ENCODE measurements at places on chromosomes 1 and 21.
A peak's percentile ranks its signal among the peaks of the same experiment; 100 is the strongest.

DNA sequence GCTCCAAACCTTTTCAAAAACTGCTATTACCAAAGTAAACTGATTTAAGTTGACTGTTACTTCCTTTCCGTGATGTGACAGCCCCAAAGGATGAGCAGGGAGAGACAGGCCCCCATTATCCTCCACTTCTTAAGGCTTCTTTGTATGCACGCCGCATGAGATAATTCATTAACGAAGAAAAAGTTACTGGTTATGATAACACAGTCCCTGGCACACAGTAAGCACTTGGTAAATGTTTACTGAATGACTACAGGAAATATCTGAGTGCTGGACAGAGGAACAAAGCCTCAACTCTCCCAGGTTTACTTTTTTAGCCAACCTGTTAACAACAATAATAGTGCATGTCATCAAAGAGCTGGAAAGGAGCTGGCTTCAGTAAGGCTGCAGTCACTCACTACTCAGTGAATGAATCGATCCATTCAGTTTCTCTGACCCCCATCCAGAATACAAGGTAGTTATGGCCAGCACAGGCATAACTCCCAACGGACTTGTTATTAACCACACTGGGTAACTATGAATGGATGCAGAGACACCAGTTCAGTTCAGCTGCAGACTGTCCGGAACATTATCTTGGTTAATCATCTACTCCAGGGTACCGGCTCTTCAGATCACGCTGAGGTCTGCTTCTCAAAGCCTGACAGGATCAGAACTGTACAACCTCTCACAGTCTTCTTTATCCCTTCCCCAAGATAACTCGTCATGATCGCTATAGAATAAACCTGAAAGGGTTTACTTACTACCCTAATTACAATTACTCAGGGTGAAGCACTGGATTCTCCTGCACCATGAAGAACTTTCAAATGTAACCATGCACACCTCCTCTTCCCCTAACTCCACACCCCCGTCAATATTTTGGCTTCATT is 58.3 kb downstream of the TGFBR3 start:
- DNase-seq = no peak

GRCh38 chr1:228102791-228103620 is at the start of gene C1orf35:
Gene C1orf35 (minus strand): TSS chr1:228103325. CDS start chr1:228103227, 98 bp downstream.
- DNase-seq = peak; percentile 90

GRCh38 chr1:43901196-43901961 is 32.2 kb upstream of the ARTN start:
- DNase-seq = no peak

DNA sequence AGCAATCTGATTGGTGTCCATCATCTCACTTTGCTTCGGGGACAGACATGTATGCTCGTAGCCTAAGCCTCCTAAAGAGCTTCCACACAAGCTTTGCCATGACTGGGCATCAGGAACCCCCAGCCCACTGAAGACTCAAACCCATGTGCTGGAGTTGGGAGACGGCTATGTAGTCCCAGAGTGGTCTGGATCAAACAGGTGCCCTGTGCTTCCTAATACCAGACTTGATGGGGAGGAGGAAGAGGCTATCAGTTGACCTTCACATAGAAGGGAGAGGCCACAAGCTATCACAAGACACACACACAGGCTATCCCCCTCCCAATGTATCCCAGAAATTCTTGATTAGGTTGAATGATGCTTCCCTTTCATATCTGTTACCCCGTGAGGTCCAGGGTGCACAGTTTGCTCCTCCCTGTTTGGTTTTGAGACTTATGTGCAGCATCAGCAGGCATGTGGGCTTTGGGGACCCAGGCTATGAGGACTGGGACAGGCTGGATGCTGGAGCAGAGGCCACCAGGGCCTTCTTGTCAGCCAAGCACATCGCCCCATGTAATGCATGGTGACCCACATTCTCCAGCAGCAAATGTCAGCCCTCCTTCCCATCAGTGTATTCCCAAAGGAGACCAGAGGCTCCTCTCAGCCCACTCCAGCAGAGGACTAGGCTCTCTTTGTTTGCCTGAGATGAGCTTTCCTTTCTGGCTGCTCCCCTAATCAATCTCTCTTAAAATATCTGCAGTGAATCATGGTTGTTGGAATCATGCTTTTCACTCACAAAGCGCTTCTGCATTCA is 159.8 kb downstream of the GRIK3 start:
- DNase-seq = no peak

- DNase-seq = no peak
Observed at GRCh38 chr1:42936309-42937078, 22.2 kb downstream of the SLC2A1 start.

DNA sequence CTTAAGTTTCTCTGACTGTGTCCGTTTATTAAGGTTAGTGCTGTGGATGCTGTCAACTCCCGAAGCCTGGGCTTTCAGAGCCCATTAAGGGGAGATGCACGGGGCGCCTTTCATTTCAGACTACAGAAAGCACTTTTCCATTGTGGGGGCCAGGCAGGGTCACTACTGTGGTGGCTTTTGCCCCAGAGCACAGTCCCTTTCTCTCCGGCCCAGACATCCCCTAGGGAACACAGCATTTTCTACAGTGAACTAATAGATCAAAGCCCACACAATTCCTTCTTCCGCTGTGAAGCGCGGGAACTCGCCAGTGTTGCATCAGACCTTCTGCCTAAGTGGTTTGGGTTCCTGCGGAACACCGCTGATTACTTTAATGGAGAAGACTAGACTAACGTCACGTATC is 26.8 kb upstream of the MAP1LC3C start:
- DNase-seq = no peak

- no peak for DNase-seq
Observed at GRCh38 chr1:226708967-226709396, 30.1 kb downstream of the ITPKB start.

DNA sequence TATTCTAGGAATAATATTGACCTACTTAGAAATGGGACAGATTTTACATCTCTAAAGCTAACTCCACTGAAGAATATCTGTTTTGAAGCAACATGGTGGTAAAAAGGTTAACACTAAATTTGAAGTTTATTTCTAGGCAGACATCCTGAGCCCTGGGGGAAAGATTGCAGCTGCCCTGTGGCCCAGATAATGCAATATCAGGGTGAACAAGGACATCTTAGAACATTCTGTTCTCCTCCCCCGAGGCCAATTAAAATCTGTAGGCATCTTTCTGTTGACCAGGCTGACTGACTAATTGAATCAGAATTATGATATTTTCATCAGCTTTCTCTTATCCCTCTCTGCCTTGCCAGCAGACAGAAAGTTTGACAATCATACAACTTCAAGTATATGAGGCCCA is 149.8 kb upstream of the DUSP10 start:
- no peak for DNase-seq

GRCh38 chr1:245000872-245001188 is 136.5 kb upstream of the HNRNPU start:
- DNase-seq = no peak

DNA sequence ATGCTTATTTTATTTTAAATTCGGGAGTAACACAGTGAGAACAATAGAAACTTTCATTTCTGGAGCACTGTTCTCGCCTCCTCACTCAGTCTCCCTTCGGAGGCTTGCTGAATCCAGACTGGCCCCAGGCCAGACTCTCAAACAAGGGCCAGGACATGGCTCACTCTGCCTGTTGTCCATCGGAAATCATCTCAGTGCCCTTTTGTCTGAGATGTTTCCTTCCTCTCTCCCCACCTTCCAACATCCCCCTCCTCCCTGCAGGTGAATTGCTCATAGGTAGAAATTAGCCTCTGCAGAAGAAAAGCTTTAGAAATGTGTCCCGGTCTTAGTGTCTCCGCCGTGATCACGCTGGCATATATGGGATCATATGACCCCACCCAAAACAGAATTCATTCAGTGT is 55.2 kb downstream of the ERG start:
- DNase-seq = no peak

DNA sequence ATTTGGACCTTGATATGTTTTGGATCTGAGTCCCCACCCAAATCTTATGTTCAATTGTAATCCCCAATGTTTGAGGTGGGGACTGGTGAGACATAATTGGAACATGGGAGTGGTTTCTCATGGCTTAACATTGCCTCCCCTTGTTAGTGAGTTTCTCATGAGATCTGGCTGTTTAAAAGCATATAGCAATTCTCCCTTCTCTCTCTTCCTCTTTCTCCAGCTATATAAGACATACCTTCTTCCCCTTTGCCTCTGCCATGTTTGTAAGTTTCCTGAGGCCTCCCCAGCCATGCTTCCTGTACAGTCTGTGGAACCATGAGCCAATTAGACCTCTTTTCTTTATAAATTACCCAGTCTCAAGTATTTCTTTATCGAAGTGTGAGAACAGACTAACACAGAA is 692.4 kb downstream of the KCNT2 start:
- DNase-seq = no peak

DNA sequence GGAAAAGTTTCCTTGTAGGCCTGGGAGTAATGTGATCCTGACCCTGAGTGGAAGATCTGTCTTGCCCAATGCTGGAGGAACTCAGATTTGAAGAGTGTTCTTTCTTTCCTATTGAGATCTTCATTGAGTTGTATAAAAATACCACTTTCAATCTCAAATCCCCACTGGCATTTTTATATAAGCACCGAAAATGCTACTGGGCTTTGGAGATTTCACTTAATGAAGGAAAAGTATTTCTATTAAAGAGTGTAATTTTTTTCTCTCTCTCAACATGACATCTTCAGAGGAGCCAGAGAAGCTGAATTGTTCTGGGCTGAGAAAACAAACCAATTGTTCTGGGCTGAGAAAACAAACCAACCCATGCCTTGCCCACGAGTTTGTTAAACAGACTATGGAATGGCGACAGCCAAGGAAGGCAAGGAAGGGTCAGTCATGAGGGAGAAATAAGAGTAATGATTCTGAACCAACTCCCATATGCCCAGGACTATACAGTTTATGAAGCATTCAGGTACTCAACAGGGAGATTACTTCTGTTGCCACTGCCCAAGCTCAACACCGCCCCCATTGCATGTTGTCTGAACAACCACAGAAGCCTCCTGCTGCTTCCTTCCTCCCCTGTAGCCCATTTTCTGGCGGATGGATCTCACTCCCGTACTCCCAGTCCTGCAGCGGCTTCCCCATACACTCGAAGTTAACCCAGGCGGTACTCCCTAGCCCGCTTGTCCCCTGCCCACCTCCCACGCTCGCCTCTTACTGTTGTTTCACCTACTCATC is 103.2 kb downstream of the BEND5 start:
- no peak for DNase-seq

DNA sequence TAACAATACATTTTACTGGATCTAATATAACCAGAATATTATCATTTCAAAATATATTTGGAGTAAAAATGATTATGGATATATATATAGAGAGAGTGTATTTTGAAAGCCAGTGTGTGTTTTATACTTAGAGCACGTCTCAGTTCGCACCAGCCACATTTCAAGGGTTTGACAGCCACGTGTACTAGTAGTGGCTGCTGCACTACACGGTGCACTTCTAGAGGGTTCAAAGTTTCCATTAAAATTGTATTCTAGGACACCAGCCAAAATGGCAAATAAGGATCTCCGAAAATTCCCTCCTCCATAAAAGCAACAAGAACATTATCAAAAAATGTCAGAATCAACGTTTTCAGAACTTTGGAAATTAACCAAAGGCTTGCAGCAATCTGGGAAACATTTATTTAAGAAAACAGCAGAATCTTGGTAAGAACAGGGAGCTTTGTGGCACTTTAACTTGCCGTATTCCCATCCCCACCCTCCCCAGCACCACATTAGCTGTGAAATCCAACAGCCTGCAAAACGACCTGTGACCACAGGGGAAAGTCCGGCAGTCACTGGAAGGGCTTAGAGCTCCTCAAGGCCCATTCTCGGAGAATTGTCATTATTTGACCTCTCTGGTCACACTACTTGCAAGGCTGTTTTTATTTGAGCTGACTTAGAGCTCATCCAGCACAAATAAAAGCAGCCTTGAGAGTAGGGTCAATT is 33.5 kb upstream of the MRPS6 start:
- no peak for DNase-seq

GRCh38 chr1:159826441-159827101 is at the start of gene SLAMF8:
Gene SLAMF8 (plus strand): TSS chr1:159826873. CDS start chr1:159826899, 26 bp downstream.
- DNase-seq = no peak

GRCh38 chr1:61374156-61374555 is 291.8 kb downstream of the NFIA start:
- no peak for DNase-seq

- no peak for DNase-seq
Observed at GRCh38 chr21:39006571-39007311, 176.5 kb downstream of the PSMG1 start.

- no peak for DNase-seq
Observed at GRCh38 chr1:100581096-100581705, 43.3 kb downstream of the GPR88 start.

- no peak for DNase-seq
Observed at GRCh38 chr1:92125204-92125603, 45.1 kb downstream of the BTBD8 start.

- no peak for DNase-seq
Observed at GRCh38 chr1:203582568-203582967, 44.1 kb upstream of the ATP2B4 start.

DNA sequence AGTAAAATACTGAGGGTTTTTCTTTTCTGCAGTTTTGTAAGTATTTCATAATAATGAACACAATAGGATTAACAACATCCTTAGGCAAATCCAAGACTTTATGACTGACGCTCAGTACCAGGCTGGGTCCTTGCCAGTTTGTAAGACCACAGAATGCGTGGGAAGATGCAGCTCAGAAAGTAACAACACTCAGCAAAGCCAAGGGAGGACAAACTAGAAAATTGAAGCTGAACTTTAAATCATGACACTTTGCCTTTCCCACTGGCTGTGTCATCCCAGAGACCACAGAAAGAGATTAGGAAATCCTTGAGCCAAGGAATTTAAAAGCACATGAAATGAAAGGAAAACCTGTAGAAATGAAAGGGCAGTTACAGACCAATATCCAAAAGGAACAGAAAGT is 426.3 kb upstream of the CHRM3 start:
- DNase-seq = no peak

DNA sequence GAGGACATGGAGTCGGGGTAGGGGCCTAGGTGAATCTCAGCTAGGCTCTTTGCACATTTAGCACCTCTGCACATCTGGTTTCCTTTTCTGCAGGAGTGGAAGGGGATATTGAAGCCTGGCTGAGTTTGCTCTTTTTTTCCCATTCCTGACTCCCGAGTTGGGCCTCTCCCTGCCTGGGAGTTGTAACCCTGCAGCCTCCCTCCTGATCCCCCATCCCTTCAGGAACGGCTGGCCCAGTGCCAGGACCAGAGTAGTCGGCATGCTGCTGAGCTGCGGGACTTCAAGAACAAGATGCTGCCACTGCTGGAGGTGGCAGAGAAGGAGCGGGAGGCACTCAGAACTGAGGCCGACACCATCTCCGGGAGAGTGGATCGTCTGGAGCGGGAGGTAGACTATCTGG is 836 bp downstream of the OLFML3 start:
- no peak for DNase-seq

DNA sequence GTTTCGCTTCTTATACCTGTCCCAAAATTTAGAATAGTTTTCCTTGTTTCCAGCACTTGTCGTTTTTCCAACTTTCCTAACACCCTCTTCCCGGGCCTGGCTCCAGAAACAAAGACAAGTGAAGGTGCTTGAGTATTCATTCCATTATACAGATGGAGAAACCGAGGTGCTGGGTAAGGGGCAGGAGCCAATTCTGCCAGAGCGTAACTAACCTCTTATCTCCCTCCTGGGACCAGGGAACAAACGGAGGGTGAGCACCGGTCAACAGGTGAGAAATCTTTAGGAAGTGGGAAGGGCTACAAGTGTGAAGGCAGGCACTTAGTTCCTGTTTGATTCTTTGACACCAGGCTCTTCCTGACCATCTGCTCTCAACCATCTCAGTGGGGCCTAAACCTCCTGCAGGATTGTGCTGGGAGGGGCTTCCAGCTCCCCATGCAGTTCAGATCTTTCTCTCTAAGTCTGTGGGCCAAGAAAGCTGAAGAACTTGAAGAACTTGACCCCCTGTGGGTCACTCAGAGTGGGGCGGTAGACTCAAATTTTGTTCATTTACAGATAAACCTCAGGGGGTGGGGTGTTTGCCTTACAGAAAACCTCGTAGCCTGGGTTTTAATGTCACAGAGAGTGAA is 8.7 kb downstream of the PLXNA2 start:
- DNase-seq = no peak
